GDM1 (cell line): ENCODE measurements at places on chromosomes 5 and 9.
A peak's percentile ranks its signal among the peaks of the same experiment; 100 is the strongest.

DNA sequence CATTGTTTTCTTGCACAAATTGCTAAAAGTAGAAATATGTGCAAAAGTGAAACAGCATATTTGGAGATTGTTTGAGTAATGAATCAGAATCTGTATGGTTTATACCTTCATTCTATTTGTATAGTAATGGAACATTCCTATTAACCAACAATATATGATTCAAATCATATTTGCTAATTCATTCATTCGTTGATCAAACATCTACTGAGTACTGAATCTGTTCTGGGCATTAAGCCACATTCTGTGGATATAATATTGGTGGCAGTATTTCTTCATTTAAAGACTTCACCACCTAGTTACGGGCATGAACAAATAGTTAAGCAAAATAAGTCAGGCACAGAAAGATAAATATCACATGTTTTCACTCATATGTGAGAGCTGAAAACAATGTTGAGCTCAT lies 385.7 kb downstream of the MTRR start:
- no peak for DNase-seq

- DNase-seq, result no peak
These were observed 64.9 kb downstream of the PLPP1 start for GRCh38 chr5:55469839-55470238.

- peak; percentile 70 for DNase-seq
These were observed 227.6 kb upstream of the DMRT1 start for GRCh38 chr9:613771-614347.

DNA sequence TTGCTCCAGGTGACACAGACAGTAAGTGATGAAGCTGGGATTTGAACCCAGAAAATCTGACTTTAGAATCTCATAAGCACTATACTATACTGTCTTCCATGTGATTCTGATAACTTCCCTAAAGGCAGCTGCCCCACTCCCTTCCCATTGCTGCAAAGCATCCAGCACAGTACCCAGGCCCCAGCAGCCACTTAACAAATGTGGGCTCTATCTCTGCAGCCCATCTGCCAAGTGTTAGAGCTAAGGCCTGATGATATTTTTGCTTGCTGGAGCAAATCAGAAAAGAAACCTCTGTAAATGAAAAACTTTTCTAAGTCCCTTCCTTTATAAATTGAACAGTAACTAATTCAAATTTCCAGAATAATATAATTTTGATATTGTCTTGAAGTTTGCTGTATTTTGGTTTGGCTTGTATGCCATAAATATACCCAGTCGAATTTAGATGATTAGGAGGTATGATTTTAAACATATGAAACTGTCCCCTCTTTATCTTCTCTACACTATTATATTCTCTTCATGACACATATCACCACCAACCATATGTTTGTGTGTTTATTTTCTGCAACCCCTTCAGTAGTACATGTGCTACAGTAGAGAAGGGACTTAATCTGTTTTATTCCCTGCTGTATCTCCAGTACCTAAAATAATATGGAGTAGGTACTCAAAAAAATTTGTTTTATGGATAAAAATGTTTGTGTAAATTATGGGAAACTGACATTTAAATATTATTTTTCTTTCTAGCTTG lies 63.8 kb downstream of the SMIM15 start:
- no peak for DNase-seq

GRCh38 chr9:98607787-98608186 lies 100.9 kb downstream of the GABBR2 start:
- no peak for DNase-seq

- DNase-seq, result no peak
These were observed 823.3 kb upstream of the NUDT12 start for GRCh38 chr5:104385906-104386305.

DNA sequence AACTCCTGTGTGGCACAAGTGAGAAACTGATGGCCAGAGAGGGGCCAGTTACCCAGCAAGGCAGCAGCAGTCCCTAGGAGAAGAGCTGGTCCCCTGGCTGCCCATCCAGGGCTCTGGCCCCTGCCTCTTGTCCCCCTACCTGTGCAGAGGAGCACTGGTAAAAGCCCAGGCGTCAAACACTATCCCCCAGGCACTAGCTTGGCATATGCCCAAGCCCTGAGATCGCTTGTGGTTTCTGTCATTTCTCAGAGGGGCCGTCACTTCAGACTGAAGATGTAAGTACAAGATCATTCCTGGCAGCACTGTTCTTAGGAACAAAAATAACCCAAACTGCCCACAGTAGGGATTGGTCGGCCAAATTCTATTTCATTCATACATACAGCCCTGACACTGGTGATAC lies 53.9 kb downstream of the COL15A1 start:
- DNase-seq, result no peak

DNA sequence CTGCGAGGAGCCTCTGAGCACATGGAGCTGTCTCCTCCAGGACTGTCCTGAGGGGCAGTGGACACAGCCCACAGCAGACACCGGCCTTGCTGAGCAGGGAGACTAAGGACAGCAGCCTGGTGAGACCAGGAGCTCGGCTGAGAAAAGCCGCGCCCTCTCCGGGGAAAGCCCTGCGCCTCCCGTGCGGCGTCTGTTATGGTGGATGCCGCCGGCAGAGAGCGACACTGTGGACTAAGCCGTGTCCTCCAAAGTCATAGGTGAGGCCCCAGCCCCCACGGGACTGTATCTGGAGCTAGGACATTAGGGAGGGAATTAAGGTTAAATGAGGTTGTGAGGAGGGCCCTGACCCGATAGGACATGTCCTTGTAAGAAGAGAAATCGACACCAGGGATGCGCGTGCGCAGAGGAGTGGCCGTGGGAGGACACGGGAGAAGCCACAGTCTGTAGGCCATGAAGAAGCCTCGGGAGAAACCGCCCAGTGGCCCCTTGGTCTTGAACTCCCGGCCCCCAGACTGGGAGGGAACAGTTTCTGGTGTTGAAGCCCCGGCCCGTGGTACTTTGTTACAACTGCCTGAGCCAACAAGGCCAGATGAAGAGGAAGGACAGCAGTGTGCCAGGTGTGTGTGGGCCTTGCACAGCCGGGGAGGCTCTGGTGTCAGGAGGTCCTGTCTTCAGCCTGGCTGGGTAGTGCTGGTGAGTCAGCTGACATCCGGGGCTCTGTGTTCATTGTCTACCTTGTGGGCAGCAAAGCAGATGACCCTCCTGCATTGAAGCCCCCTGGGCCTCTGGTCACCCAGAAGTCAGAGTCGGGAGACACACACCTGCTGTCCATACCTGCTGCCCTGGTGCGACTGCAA lies 22.1 kb downstream of the MRPL36 start:
- no peak for DNase-seq

DNA sequence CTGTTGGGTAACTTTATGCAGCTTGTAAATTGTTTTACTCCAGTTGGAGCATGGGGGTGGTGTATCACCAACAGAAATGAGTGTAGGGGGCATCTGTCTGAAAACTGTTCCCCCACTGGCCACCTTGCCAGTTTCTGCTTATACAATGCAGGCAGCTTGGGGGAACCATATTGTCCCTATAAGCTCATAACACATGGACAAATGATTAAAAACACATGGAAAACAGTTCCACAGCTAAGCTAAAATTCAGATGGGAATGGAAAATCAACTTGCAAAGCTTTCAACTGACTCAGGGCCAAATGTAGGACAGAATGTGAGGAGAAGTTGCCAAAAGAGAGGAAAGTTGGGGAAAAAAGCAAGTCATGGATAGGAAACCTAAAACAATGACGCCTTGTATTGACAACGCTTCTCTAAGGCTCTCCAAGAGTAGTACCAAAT lies 7.9 kb upstream of the CER1 start:
- DNase-seq, result no peak

DNA sequence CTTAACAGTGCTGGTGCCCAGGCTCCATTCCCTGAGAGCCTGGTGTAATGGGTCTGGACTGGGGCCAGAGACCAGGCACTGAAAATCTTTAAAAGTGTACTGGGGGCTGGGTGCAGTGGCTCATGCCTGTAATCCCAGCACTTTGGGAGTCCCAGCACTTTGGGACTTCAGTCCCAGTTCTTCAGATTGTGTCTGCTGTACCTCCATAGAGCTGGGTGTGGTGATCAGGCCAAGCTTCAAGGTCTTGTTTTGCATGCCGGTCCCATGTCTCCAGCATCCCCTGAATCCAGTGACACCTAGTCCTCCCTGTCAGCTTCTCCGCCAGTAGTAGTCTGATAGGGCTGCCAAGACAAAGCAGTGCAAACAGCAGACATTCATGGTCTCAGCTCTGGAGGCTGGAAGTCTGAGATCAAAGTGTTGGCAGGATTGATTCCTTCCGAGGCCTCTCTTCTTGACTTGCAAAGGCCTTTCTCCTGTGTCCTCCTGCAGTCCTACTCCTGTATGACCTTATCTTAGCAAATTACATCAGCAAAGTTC lies 108.2 kb downstream of the SYK start:
- no peak for DNase-seq

GRCh38 chr5:83516377-83516776 lies 44.8 kb downstream of the VCAN start:
- DNase-seq, result no peak

DNA sequence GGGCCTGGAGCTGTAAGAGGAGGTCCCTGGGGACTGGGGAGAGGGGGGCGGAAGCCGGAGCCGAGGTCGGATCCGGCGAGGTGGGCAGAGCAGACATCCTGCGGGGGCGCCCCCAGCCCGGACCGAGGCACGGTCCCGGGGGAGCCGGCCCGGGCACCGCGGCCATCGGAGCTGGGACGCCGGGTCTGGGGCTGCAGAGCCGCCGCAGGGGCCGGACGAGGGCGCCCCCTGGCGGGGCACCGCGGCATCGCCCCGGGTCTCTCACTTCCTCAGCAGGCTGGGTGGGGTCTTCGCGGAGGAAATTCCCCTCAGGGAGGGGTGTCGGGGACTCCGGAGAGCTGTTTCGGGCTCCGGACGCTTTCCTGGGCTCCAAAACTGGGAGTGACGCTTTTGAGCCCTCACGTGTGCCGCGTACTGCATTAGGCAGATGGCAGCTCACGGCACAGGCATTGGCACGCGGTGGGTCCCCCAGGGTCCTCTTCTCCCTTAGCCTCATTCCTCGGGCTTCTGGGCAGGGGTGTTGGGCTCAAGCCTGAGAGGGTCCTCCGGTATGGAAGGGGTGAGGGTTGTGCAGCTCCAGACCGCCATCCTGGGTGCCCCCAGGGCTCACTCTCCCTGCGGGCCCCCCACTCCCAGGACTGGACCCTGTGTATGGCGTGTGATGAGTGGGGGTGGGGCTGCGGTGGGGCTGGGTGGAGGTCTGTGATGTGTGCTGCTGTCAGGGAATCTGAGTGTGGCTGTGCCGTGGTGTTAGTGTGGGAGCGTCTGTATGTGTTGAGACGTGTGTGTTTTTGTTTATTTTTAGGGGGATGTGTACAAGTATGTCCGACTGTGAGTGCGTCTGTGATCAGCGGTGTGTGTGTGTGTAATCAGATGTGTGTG lies 29.6 kb downstream of the LHX2 start:
- no peak for DNase-seq

- no peak for DNase-seq
These were observed 1.2 kb downstream of the HOMER1 start for GRCh38 chr5:79512471-79513307.

- DNase-seq, result no peak
These were observed 85.1 kb upstream of the LRRTM2 start for GRCh38 chr5:138960145-138960692.

DNA sequence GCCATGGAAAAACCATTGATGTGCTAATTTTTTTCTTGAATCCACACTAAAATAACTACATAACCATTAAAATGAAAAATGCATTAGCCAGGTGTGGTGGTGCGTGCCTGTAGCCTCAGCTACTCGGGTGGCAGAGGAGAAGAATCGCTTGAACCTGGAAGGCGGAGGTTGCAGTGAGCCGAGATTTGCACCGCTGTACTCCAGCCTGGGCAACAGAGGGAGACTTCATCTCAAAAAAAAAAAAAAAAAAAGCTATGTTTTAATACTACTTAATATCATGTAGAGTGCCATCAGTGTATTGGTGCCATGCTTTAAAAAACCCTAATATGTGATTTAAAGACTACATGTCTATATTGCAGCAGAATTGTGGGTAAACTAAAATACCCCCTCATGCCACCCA lies 58.9 kb downstream of the NDFIP1 start:
- no peak for DNase-seq
